ENCODE measurements at places on chromosomes 7 and 10.

GRCh38 chr10:133526957-133527588, at the start of gene CYP2E1:
CYP2E1 (plus strand) TSS chr10:133527363; CDS start chr10:133527396, 33 bp downstream.
- no peak for DNase-seq

- peak; percentile 33 for DNase-seq
These were observed 220.6 kb downstream of the CCDC3 start for GRCh38 chr10:12780634-12781601.

DNA sequence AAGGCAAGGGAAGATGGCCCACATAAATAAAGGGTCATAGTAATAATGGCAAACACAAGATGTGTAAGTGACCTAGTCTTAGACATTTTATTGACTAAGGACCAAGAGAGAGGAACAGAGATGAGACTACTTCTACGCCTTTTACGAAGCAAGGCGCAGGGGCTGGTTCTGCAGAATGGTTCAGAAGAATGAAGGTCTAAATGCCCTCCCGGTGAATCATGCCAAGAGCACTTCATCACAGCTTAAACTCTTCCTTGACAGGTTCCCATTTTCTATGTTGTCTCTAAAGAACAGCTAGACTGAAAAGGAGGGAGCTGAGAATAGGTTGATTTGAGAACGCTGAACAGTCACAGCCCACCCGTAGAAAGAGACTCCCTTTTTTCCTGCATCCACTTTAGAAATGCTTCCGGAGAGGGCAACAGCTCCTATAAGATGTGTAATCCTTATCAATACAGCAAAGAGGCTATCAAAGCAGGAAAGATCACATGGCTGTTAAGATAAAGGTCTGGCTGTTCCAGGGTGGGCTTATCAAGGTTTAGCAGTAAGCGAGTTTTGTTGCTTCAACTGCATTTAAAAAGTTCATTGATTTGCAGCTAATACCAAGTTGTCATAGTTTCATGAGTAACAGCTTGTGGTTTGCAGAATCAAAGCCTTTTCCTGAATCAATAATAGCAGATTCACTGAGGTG, 93.4 kb upstream of the AUTS2 start:
- no peak for DNase-seq

DNA sequence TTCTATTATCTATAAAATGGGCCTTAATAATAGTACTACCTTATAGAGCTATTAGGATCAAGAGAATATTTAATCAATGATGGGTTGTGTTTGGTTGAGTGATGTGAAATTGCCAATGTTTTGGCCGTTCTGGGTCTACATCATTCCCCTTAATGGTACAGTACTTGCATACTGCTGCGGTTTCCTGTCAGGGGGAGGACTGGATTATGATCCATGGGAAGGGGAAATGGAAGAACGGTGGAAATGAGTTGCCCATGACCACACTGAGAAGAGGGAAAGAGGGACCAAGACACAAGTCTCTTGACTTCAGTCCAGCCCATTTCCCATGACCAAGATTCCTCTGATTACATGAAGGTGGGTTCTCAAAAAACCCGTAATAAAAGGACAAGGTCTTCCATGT, 999 bp upstream of the MRPS24 start:
- DNase-seq, result no peak

- no peak for DNase-seq
These were observed 247.7 kb downstream of the AHR start for GRCh38 chr7:17546189-17546588.

- no peak for DNase-seq
These were observed 159.1 kb downstream of the LRRC4 start for GRCh38 chr7:127872122-127872521.

DNA sequence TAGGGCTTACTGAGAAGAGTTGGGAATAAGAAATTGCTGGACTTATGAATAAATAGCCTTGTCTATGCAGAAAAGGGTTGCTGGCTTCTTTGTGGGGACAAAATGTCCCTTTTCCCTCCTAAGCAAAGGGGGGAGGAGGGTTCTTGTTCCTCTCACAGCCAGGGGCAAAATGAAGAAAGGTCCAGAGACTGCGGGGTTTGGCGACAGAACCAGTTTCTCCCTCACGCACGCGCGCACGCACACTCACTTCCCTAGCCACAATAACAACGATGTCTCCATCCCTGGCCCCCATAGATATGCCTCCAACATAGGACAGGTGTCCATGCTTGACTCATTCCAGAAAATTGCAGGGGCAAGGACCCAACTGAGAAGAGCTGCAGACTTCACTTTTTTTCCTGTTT, 3.3 kb downstream of the ZMIZ1 start:
- DNase-seq, result no peak

GRCh38 chr10:13528875-13529713, at the start of gene BEND7:
BEND7 (minus strand) TSS chr10:13529014; CDS start chr10:13528533, 481 bp downstream.
- DNase-seq, result no peak

DNA sequence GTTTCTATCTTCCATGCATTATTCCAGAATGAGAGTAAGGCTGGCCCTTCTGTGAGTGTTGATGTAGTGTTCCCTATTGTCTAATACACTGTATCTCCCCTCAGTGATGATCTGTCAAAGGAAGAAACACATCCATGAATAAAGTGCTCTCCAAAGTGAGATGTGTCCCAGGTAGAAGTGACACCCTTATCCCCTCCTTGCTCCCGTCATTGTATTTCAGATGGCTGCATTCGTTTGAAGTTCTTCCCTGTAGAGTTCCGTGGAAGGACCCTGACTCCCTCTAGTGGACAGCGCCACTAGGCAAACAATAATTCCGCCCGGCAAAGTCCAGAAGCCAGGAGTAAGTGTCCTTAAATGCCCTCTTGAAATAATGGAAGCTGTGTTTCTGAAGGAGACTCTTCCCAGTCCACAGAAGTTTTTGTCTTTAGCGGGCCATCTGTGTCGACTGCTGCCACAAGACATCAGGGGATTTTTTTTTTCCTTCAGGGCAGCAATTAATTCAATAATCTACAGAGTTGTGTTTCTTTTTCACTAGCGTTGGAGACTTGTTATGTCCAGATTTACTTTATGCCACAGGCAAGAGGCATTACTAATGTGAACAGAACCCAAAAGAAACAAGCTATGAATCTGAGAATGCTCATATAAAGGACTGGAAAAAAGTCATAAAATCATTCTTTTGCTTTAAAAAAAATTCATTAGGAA, 64.6 kb downstream of the THNSL1 start:
- DNase-seq, result no peak

DNA sequence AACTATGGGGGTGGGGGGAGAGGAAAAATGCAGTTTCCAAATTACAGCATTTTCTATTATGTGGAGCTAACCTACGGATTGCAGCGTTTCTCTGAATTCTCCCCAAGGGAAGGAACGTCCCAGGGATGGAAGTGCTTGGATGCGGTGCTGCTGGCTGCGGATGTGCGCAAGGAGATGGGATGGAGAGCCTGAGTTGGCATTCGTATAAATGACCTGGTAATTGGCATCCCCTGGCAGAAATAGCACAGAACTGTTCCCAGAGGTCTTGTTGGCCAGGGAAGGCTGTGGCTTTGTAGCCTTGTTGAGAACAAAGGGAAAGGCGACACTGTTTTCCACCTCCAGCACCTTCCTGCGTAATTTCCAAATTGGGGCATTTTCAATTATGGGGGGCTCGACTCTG, 2.7 kb downstream of the ORAI2 start:
- DNase-seq, result no peak

DNA sequence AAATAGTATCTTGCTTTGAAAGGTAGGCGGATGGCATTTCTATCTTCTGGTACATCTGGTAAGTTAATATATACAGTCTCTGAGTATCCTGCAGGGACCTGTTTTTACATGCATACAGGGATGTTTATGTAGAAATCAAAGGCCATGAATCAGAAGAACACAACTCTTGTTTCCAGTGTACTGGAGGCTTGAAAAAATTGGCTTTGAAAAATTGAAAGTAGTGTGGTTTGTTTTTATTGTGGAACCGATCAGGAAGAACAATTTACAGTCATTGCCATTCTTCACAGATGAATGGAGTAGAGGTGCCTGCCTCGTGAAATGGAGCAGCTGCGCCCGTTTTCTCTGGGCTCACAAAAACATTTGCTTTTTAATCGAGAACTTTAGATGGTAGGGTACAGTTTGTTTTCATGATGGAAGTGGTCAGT, 54.0 kb upstream of the RPA3 start:
- no peak for DNase-seq

DNA sequence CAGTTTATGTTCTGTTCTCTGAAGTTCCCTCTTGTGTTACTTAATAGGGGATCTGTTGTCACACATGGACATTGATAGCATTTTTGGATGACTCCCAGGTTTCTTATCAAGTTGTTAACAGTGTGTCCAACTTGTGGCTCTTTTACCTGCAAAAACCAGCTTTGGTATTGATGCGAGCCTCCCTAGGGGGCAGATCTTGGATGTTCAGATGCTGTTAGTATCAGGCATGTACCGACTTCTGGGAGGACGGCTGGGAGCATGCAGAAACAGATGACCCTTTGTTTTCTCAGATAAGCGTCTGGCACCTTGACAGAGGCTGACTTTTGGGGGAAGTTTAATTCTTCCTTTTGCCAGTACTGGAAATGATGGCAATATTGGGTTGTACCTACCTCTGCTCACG, 2.2 kb downstream of the PLPP4 start:
- no peak for DNase-seq

DNA sequence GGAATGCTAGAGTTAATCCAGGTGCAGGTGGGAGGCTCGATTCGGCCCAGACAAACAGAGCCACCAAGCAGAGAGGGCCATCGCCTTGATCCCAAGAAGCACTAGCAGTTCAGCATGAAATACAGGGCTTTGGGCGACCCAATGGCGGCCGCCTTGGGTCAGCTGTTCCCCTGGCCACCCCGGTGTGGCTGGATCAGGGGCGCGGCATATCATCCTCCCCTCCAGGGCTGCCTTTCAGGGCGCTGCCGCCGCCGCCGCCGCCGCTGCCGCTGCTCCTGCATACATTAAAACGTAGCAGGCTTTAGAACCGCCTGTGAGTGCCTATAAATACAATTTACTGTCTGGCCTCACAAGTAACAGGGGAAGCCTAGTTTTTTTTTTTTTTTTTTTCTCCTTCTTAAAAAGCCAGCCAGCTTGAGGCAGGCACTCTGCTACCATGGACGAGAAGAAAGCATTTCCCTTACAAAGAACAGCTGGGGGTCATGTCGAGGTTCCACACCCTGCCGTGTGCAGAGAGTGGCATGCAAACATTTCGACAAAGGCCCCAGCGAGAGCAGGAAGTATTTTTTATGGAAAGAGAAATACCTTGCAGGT, 57.7 kb upstream of the EFCAB10 start:
- DNase-seq, result no peak

GRCh38 chr10:43347997-43348396, 23.4 kb upstream of the FXYD4 start:
- no peak for DNase-seq

- DNase-seq, result no peak
These were observed 33.9 kb downstream of the CASP7 start for GRCh38 chr10:113713640-113713982.

GRCh38 chr10:74903491-74903890, 77.1 kb downstream of the KAT6B start:
- DNase-seq, result no peak

DNA sequence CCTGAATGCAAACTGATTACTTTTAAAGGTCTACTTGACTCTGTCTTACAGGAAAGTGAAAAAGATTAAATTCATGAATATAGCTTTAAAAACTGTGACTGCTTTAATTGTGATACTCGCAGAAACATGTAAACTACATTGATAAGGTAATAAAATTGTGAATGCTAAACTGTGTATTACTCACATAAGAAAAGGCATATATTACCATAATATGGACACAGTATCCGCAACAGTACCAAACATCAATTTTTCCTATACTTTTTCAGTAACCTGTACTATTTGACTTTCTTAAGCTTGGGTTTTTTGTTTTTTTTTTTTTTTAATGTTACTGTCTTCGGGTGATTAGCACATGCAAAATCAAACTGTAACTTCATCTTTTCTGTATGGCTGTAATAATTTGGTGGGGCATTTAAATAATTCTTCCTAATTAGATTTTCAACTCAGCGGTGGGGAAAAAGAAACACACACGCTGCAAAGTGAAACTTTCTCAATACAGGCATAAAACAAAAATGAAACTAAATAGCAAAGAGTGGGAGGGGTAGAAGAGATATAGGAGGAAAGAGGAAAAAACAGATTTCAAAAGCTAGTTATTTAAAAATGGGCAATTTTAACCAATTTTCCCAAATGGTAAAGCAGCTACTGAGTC, 23.2 kb downstream of the NT5C3A start:
- no peak for DNase-seq

DNA sequence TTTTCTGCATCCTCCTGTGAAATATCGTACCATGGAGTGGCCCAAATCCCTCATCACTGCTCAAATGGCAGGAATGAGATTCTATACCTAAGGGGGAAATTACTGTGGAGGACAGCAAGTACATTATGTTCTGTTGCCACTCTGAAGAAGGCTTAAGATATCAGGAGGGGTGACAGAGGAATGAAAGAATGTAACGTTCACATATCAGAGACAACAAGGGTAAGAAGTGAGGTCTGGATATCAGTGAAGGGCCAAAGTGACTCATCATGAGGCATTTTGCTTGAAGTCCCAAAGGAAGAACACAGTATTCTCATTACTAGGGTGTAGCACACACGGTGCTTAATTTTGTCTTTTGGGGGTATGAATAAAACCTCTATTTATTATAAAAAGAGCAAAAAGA, 71.5 kb upstream of the SLC13A1 start:
- DNase-seq, result no peak

GRCh38 chr7:91397612-91398011, 133.4 kb downstream of the FZD1 start:
- no peak for DNase-seq

DNA sequence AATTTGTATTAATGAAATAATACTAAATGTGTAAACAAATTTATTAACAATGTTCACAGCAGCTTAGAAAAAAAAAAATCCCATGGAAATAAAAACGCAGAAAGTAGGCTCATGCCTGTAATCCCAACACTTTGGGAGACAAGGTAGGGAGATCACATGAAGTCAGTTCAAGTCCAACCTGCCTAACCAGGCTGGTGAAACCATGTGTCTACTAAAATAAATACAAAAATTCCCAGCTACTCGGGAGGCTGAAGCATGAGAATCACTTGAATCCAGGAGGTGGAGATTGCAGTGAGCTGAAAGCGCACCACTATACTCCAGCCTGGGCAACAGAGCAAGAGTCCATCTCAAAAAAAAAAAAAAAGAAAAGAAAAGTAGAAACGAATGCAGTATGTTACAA, 36.2 kb downstream of the LARP4B start:
- no peak for DNase-seq

- no peak for DNase-seq
These were observed 28.2 kb downstream of the MINDY4 start for GRCh38 chr7:30799206-30799975.

DNA sequence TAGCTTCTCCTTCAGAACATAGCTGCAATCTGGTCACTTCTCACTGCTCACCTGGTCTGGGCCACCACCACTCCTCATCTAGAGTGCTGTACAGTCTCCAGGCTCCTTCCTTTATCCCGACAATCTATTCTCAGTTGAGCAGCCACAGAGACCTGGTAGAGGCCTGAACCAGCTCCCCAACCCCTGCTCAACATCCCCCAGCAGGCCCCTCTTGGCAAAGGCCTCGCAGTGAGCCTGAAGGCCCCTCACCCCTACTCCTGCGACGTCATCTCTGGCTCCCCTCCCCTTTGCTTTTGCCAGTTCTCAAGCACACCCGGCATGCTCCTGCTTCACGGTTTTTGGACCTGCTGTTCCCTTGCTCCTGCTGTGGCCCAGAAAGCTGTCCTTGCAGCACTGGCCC, 113.9 kb downstream of the ARHGAP22 start:
- no peak for DNase-seq
